ENCODE measurements at places on chromosomes 16 and 17.

- DNase-seq, result no peak
These were observed 72.2 kb downstream of the METRNL start for GRCh38 chr17:83151442-83152226.

DNA sequence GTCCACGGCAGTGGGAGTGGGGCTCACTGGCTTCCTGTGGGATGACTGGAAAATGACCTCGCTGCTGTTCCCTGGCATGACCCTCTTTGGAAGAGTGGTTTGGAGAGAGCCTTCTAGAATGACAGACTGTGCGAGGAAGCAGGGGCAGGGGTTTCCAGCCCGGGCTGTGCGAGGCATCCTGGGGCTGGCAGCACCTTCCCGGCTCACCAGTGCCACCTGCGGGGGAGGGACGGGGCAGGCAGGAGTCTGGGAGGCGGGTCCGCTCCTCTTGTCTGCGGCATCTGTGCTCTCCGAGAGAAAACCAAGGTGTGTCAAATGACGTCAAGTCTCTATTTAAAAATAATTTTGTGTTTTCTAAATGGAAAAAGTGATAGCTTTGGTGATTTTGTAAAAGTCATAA, 7.8 kb upstream of the RNF213 start:
- peak; percentile 84 for DNase-seq

DNA sequence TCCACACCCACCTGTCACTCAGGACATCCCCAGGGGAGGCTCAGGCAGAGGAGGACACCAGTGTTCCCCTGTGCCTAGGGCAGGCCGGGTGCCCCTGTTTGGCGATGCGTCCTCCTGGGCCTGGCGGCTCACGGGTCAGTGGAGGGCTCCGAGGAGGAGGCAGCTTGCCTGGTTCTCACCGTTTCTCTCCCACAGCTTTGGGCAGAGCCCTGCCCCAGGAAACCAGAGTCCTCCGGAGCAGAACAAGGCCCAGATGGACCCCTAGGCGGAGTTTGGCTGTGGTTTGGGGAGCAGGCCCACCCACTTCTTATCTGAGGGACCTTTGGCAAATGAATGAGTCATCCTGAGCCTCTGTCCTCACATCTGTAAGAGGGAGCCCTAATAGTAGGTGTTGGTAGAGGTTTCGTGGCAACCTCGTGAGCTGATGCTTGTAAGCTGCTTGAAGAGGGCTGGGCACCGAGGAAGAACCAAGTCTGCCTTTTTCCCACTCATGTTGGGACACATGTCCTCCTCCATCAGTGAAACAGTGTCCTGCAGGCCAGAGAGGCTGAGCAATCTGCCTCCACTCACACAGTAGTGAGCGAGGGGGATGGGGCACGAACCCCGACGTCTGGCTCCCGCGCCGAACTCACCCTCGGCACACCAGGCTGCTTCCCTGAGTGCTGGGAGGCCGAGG, 247.0 kb upstream of the CIBAR2 start:
- no peak for DNase-seq

DNA sequence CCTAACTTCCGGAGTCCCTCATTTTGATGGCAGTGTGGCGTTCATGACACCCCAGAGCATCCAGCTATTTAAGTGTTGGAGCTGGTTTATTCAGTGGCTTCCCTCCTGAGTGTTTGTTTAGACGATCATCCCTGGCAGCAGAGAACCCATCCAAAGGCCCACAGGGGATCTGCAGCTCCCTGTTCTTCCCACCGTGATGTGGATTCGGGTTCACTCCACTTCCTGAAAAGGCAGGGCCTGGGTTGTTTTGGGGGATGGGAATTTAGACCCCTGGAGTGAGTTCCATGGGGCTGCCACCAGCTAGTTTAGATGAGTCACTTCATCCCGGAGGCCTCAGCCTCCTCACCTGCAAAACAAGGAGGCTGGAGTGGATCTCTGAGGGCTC, 2.3 kb downstream of the KSR1 start:
- DNase-seq, result no peak

DNA sequence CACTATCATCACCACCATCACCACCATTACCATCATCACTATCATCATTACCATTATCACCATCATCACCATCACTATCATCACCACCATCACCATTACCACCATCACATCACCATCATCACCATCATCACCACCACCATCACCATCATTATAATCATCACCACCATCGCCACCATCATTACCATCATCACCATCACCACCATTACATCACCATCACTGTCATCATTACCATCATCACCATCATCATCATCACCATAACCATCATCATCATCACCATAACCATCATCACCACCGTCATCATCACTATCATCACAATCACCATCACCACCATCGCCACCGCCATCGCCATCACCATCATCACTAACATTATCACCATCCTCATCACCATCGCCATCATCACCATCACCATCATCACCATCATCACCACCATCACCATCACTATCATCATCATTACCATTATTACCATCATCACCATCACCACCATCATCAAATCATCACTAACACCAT, 4.9 kb upstream of the JPH3 start:
- DNase-seq, result no peak
